ENCODE measurements at places on chromosomes 11 and 22. TPM values are rescaled to one million over a fixed set of nuclear protein-coding genes. Genes with fewer than 3 reads are reported as not detected.

OR8G5 gene
- not detected for total RNA-seq

MLC1 gene
- total RNA-seq, result 0.08 TPM

KBTBD4 gene
- 21.0 TPM for total RNA-seq

ANKK1 gene
- total RNA-seq, result not detected

TMPRSS13 gene
- total RNA-seq, result not detected

MOV10L1 gene
- not detected for total RNA-seq

EXPH5 gene
- total RNA-seq, result 0.05 TPM

MUC6 gene
- total RNA-seq, result not detected

MS4A4A gene
- total RNA-seq, result not detected

ZDHHC8 gene
- 39.3 TPM for total RNA-seq

RAB36 gene
- total RNA-seq, result 7.5 TPM

SCUBE1 gene
- total RNA-seq, result 0.15 TPM

MPPED2 gene
- not detected for total RNA-seq

HORMAD2 gene
- not detected for total RNA-seq

CDCA5 gene
- 69.3 TPM for total RNA-seq

SLC17A6 gene
- total RNA-seq, result not detected

OR10A2 gene
- not detected for total RNA-seq

RASL10A gene
- total RNA-seq, result 0.67 TPM

MUC5AC gene
- 2.7 TPM for total RNA-seq

FDXACB1 gene
- total RNA-seq, result 1.5 TPM

MAML2 gene
- 2.1 TPM for total RNA-seq

TYMP gene
- total RNA-seq, result 7.8 TPM

NUP160 gene
- total RNA-seq, result 33.2 TPM

SPDYC gene
- not detected for total RNA-seq

GRIA4 gene
- total RNA-seq, result not detected

AIFM3 gene
- total RNA-seq, result 4.5 TPM

SGSM1 gene
- total RNA-seq, result 0.33 TPM

RAG2 gene
- not detected for total RNA-seq

JAM3 gene
- total RNA-seq, result 4.4 TPM

CCDC89 gene
- total RNA-seq, result not detected

SMIM35 gene
- not detected for total RNA-seq

PYGM gene
- total RNA-seq, result 0.73 TPM

GAL gene
- total RNA-seq, result 11.6 TPM

LRRC4C gene
- total RNA-seq, result not detected

ALDH3B1 gene
- 128 TPM for total RNA-seq

GANAB gene
- total RNA-seq, result 293 TPM

SMIM38 gene
- total RNA-seq, result 0.09 TPM

MIF gene
- total RNA-seq, result 979 TPM

C22orf42 gene
- not detected for total RNA-seq

OSM gene
- not detected for total RNA-seq

SLC22A25 gene
- not detected for total RNA-seq

SLC6A5 gene
- total RNA-seq, result not detected

TUT1 gene
- 17.7 TPM for total RNA-seq

RIMBP3C gene
- total RNA-seq, result 0.13 TPM

CHEK1 gene
- total RNA-seq, result 29.6 TPM

NOX4 gene
- total RNA-seq, result not detected

UQCR10 gene
- 110 TPM for total RNA-seq

F2 gene
- 2.2 TPM for total RNA-seq
